Bronchus fibroblast of lung (primary cell): ENCODE measurements at places on chromosomes 2 and 18. TPM values are rescaled to one million over a fixed set of nuclear protein-coding genes. Genes with fewer than 3 reads are reported as not detected.

CRYBA2 gene
- total RNA-seq: not detected in 2 replicates

DOK6 gene
- 0.15 and 0.17 TPM in 2 replicates for total RNA-seq

IFIH1 gene
- 3.3 and 4.7 TPM in 2 replicates for total RNA-seq

MTCL1 gene
- 14.3 and 18.2 TPM in 2 replicates for total RNA-seq

CFAP53 gene
- total RNA-seq: under 0.01 and 0.34 TPM in 2 replicates

PECR gene
- total RNA-seq: 7.0 and 9.9 TPM in 2 replicates
